ENCODE measurements at places on chromosomes 5 and 9.

- DNase-seq: no peak
Measured at GRCh38 chr9:127422787-127423186, 1.4 kb upstream of the ZNF79 start.

- no peak for DNase-seq
Measured at GRCh38 chr9:35944841-35945240, 13.1 kb downstream of the OR2S2 start.

DNA sequence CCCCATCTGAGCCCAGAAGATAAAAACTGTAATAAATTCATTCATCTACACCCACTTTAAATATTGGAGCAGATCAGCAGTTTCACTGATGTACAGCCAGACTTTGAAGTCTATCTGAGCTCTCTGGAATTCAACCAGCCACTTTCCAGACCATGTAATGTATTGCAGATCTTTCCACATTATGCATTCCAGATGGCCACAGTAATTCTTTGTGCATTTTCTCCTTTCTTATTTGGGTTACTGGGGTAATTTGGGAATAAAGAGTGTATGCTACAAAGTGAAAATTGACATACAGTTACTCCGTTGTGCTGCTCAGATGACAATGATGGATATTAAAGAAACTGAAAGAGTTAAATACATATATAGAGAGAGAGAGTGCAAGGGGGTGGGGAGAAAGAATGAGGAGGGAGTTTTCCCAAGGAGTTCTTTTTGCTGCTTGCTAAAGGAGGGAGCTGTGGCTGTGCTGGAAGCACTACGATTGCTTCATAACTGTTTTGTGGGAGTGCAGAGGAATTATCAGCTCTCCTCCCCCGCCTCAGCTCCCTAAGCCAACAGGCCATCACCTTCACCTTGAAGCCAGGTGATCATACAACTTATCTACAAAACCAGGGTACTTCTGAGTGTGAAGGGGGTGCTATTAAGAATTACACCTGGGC, 152.8 kb downstream of the GAS1 start:
- DNase-seq: no peak

DNA sequence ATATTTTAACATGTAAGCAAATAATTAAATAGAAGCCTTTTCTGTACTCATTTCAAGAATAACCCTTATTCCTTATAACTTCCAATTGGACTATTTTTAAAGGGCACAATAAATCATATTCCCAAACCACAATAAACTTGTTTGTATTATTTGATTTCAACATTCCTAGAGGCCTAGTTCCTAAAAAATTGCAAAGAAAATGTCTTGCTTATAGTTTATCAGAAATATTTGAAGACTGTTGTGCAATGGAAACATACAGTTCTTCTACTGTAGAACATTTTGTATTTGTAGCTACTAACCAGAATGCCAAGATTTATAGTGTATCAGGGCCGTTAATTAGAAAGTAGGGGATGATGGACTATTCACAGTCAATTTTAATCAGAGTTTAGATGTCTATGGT, 1037.0 kb upstream of the CDH18 start:
- no peak for DNase-seq

DNA sequence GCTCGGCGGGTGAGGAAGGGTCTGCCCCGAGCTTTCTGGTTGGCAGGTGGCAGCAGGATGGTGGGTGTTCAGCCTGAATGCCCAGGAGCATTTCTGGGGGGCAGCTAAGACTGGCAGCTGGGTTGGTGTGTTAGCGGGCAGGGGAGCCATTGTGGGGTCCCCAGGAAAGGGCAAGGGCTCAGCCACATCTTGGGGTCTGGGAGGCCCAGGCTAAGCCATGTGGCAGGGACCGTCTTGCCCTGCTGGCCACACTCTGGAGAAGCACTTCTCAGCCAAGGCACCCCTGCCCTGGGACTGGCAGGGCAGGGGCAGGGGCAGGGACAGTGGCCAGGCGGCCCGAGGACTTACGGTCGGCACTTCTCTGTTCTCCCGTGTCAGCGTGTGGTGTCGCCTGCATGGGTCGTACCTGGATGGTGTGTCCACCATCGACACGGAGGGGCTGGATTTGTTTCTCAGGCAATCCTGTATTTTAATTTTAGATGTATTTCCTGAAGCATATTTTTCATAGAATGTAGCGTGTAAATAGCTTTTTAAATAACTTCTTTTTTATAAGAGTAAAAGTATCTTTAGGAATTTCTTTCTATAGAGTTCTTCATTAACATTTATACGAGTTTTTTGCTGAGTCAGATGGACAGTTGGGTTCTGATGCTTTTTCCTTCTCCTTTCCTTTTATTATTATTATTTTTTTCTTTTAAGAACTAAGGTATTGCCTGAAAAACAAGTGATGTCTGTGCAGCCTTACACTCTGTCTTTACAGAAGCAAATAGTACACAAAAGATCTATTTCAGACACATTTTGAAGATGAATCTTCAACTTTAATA, 102.0 kb downstream of the PHF2 start:
- no peak for DNase-seq

GRCh38 chr5:135934939-135935338, 19.8 kb downstream of the LECT2 start:
- DNase-seq: no peak

- DNase-seq: no peak
Measured at GRCh38 chr5:115713408-115713807, 87.6 kb upstream of the TMED7 start.

- no peak for DNase-seq
Measured at GRCh38 chr5:174318578-174318977, 273.1 kb downstream of the NSG2 start.

GRCh38 chr5:93141969-93142368, 439.1 kb downstream of the NR2F1-AS1 start:
- DNase-seq: no peak

GRCh38 chr5:84213861-84214260, 170.8 kb downstream of the EDIL3 start:
- DNase-seq: no peak

- DNase-seq: no peak
Measured at GRCh38 chr5:16413166-16413860, 52.3 kb downstream of the ZNF622 start.

- DNase-seq: no peak
Measured at GRCh38 chr9:136370037-136370436, 3.4 kb downstream of the CARD9 start.

- no peak for DNase-seq
Measured at GRCh38 chr5:177067503-177067902, 19.2 kb upstream of the FGFR4 start.

GRCh38 chr5:5751987-5752386, 329.5 kb downstream of the ICE1 start:
- DNase-seq: peak; percentile 74

DNA sequence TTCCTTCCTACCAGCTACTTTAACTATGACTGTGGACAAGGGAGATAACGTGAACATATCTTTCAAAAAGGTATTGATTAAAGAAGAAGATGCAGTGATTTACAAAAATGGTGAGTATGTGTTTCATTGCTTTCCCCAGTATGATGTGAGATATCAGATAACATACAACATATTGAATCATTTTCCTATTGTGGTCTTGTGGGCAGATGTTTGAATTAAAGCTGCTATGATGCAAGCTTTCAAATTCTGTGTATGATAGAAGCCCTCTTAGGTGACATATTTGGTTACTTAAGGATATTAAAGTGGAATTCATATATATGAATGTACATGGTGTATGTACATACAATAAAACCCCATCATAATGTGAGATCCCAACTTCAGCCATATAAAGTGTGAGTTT, 59.5 kb downstream of the TEK start:
- no peak for DNase-seq

GRCh38 chr9:20507431-20507830, 114.9 kb downstream of the MLLT3 start:
- no peak for DNase-seq

GRCh38 chr9:115551396-115551795, 433.4 kb upstream of the TNC start:
- no peak for DNase-seq

DNA sequence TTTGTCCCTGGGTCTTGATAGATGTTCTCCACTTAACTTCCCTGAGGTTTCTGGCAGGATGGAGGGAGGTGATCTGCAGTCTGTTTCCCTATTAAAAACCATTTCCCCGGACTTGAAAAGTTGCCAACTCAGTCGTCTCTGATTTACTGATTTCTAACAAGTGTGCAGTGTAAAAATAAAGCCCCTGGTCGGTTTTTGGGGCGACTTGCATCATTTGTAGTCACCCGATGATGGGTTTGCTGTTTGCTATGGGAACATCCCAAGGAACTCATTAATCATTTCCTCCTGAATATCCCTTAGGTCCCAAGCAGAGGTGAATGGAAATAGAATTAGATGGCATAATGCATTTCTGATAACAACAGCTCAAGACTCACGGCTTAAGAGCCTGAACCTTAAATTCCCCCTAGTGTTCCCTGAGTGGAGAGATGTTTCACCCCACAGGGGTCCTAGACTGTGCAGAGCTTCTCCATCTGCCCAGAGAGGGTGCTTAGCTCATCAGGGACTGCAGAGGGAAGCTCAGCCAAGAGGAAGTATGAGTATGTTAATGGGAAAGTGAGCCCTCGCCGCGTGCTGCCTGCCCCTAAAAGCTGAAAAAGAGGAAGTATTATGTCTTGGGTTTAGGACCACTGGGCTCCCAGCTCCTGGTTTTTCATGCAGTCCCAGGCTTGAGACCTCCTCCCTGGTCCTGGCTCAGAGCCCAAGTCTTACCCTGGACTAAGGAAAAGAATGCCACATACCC, 115.1 kb upstream of the DAP start:
- DNase-seq: no peak

GRCh38 chr9:33109097-33109496, 32.6 kb upstream of the SMU1 start:
- no peak for DNase-seq

DNA sequence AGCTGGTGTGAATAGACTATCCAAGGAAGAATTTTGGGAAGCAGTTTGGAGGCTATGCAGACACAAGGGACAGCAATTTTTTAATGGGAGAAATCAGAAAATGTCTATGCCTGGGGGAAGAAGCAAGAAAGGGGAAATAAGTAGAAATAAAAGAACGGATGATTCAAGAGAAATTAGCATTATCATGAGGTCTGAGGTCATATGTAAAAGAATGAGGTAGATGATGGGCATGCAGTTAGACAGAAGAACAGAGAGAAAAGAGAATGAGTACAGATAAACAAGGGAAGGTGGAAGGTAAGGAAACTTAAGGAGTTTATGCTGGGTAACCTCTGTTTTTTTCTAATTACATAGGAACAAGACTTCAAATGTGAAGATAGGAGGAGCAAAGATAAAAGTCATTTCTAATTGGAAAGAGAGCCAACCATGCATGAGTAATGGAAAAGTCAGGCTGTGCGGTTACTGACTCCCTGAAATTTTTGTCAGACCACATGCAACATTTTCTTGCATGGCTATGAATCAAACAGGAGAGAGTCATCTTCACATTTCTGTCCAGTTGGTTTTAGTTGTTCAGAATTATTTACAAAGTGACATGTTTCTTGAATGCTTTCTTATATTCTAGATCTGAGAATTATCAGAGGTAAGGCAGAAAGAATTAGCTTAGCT, 101.0 kb upstream of the PIK3R1 start:
- no peak for DNase-seq

DNA sequence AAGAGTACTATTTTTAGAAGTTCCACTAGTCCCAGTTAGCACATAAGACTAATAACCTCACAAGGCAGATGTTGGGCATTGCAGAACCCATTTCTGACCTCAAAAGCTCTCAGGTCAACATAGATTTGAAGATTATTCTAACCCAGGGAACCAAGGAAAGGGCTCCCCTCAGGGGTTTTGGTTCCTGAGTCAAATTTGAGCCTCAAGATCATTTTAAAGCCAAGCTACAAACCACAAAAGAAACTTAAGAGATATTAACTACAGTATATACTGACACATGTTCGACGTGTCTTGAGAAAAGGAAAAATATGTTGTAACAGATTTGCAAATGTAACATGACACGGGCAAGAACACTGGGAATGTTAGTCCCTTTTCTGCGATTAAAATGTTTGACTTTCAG, 88.6 kb downstream of the GNAQ start:
- no peak for DNase-seq

GRCh38 chr5:74549384-74549783, 91.1 kb downstream of the ENC1 start:
- DNase-seq: no peak

GRCh38 chr5:52727020-52727419, 60.7 kb upstream of the ITGA1 start:
- no peak for DNase-seq

- DNase-seq: no peak
Measured at GRCh38 chr5:179975713-179976134, 68.0 kb upstream of the TBC1D9B start.

GRCh38 chr5:32646061-32646969, 61.0 kb downstream of the SUB1 start:
- DNase-seq: no peak

- no peak for DNase-seq
Measured at GRCh38 chr9:21413151-21413550, 4.2 kb downstream of the IFNA8 start.

DNA sequence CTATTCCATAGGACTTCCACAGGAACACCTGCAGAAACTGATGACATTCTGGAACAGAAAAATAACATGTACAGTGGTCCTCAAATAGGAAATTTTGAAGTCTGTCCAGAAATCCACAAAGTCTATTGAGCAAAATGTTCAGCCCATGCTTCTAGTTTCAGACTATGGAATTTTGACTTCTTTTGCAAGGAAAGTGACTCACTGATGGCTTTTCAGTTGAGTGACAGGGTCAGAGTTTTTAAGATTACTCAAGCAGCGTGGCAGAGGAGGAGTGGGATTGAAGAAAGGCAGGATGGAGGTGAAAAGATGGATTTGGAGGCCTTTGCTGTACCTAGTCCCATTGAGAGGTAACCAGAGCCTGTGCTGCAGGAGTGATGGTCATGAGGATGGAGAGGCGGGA, 151.5 kb downstream of the GOLPH3 start:
- no peak for DNase-seq

GRCh38 chr9:26535151-26535550, 357.5 kb downstream of the CAAP1 start:
- DNase-seq: no peak

- DNase-seq: no peak
Measured at GRCh38 chr5:134273642-134274395, 47.9 kb upstream of the PPP2CA start.

GRCh38 chr5:145574889-145575573, 260.1 kb downstream of the PRELID2 start:
- DNase-seq: no peak

DNA sequence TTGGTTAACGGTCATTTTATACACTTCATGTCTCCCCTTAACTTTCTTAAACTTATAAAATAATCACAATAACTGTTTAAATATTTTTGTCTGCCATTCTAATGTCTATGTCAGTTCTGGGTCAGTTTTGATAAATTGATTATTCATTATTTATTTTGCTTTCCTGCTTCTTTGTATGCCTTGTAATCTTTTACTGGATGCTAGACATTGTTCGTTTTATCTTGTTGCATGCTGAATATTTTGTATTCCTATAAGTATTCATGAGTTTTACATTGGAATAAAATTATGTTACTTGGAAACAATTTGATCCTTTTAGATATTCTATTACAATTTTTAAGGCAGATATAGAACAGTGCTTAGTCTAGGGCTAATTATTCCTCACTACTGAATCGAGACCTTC, 952.0 kb downstream of the NR2F1-AS1 start:
- no peak for DNase-seq

GRCh38 chr5:75547812-75548211, 36.1 kb downstream of the POLK start:
- DNase-seq: no peak

- DNase-seq: no peak
Measured at GRCh38 chr9:123523845-123524244, 167.8 kb downstream of the CRB2 start.

Measured in NCI-H748 treated with DMSO at 0.1 percent for 48 hours (cell line).